Right atrium auricular region (tissue), 2 donors: ENCODE measurements at places on chromosomes 1 and 21. TPM values are rescaled to one million over a fixed set of nuclear protein-coding genes. Genes with fewer than 3 reads are reported as not detected.

KRTAP13-2 gene
- total RNA-seq, result not detected

PCP4L1 gene
- not detected for total RNA-seq

KIF21B gene
- total RNA-seq, result 0.48 TPM

UBXN10 gene
- total RNA-seq, result 7.3 TPM

MCOLN3 gene
- 5.5 TPM for total RNA-seq

CHODL gene
- total RNA-seq, result 1.2 TPM

GRCh38 chr1:60298290-60298689 lies 224.7 kb upstream of the C1orf87 start:
- H3K36me3 ChIP-seq, result no peaks in the 10 kb centered on the region
- H3K4me1 ChIP-seq, result no peaks in the 10 kb centered on the region
- H3K4me3 ChIP-seq, result no peak overlapping the region

DNA sequence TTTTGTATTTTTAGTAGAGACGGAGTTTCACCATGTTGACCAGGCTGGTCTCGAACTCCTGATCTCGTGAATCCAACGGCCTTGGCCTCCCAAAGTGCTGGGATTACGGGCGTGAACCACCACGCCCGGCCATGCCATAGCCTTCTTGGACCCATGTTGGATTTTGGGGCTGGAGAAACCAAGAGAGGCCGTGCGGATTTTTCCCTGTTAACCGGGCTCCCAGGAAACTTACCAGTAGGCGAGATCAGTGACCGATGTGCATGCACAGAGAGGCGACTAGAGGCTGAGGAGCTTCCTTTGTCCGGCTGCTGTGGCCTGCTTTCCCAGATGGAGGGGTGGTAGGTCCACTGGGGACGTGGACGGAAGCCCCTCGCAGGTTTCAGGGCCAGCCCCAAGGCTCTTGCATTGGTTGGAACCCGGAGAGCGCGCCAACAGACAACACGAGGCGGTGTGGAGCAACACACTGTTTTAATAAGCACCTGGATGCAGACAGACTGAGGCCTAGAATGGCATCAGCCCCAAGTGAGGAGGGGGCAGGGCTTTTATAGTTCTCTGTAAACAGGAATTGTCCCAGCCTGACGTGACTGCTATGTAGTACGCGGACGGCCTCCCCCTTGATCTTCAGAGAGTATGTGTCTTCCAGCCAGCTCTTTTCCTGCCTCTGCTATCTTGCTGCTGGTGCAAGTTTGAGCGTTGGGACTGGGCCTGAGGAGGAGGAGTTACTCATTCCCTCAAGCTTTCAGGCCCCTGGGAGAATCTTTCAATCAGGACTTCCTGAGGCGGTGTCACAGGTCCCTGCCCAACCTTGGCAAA lies at the start of gene ERVH48-1:
Gene ERVH48-1, minus strand, starts transcription at position 517 of the 813 bp plus-strand sequence. CDS start 6,624 bp downstream, outside the sequence.
- no peak within 1 kb of the TSS for H3K27ac ChIP-seq
- H3K4me1 ChIP-seq, result no peaks in the 10 kb centered on the region
- H3K36me3 ChIP-seq, result no peaks in the 10 kb centered on the region
- DNase-seq, result no peak
- H3K27me3 ChIP-seq, result no peaks in the 10 kb centered on the region

DNA sequence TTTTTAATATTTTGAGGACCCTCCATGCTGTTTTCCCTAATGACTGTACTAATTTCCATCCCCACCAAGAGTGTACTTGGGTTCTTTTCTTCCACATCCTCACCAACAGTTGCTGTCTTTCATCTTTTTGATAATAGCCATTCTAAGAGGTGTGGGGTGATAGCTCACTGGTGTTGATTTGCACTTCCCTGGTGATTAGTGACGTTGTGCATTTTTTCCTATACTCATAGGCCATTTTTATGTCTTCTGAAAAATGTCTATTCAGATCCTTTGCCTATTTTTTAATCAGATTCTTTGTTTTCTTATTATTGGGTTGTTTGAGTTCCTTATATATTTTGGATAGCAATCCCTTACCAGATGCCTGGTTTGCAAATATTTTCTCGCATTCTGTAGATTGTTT lies 64.2 kb downstream of the FCRL5 start:
- H3K27me3 ChIP-seq, result no peaks in the 10 kb centered on the region
- no peak overlapping the region for H3K27ac ChIP-seq
- no peaks in the 10 kb centered on the region for H3K36me3 ChIP-seq
- H3K4me1 ChIP-seq, result no peaks in the 10 kb centered on the region
- DNase-seq, result no peak

- H3K27ac ChIP-seq, result no peak overlapping the region
- H3K36me3 ChIP-seq, result peaks cover 21% of the 10 kb centered on the region
- no peak overlapping the region for H3K4me3 ChIP-seq
- DNase-seq, result no peak
- H3K4me1 ChIP-seq, result peaks cover 22% of the 10 kb centered on the region
Measured at GRCh38 chr1:11748294-11749202, 12.6 kb downstream of the AGTRAP start.

DNA sequence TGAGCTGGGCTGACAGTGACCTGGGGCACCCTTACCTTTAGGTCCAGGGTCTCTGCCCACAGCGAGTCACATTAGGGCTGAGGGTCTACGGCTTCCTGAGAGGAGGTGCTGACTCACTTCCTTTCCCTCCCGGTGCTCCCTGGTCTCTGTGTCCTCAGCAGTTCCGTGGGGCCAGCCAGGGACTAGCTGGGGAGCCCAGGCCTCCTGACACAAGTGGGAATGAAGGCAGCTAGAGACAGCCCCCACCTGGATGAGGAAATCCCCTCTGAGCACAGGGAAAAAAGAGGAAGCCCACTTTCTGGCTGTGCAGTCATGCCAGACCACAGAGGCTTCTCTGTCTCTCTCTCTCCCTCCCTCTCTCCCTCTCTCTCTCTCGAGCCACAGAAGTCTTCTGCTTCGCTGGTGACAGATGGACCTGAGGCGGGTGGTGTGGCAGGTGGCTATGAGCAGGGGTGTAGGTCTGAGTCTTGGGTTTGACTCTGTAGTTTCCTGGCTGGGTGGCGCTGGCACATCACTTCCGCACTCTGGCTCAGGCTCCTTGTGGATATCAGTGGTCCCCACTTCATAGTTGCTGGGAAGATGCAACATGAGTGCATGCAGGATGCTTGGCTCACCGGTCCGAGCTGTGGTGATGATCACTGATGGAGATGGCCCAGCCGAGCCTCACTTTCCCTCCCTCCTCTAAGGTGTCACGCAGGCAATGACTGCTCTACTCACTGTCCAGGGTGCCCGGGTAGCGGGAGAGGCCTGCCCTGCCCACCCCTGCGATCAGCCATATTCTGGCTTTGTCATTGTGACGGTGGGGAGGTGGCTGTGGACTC lies 3.5 kb downstream of the SLC66A1 start:
- no peaks in the 10 kb centered on the region for H3K27me3 ChIP-seq
- no peak overlapping the region for H3K27ac ChIP-seq
- no peak overlapping the region for H3K4me3 ChIP-seq
- peaks cover 5% of the 10 kb centered on the region for H3K36me3 ChIP-seq

GRCh38 chr1:183588827-183589226 lies 1.4 kb downstream of the NCF2 start:
- no peaks in the 10 kb centered on the region for H3K27me3 ChIP-seq
- H3K4me3 ChIP-seq, result peak overlapping the region; percentile 22
- H3K27ac ChIP-seq, result peak overlapping the region; percentile 29
- DNase-seq, result no peak
- no peaks in the 10 kb centered on the region for H3K4me1 ChIP-seq

GRCh38 chr1:147475488-147475887 lies 65.8 kb upstream of the BCL9 start:
- no peak for DNase-seq
- H3K4me1 ChIP-seq, result no peaks in the 10 kb centered on the region
- no peak overlapping the region for H3K4me3 ChIP-seq
- no peaks in the 10 kb centered on the region for H3K27me3 ChIP-seq

- H3K27me3 ChIP-seq, result no peaks in the 10 kb centered on the region
- H3K36me3 ChIP-seq, result no peaks in the 10 kb centered on the region
- H3K27ac ChIP-seq, result peak overlapping the region; percentile 96
- H3K4me1 ChIP-seq, result peaks cover 8% of the 10 kb centered on the region
Measured at GRCh38 chr1:212557739-212558692, 50.5 kb upstream of the ATF3 start.

DNA sequence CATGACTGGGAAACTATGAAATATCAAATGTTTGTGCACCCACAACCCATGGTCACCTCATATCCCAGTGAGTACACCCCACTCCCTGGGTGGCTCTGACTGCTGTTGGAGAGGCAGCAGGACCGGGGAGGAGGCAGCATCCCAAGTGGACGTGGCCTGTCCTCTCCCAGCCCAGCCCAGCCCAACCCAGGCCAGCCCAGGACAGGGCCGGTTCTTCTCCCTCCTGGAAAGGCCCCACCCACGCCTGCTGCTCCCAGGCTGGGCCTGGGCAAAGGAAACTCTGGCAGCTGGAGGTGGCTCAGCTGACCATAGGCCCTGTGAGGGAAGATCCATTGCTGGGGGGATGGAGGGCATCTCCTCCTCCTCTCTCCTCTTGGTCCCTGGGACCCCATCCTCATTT lies 19.1 kb downstream of the MATN1 start:
- no peaks in the 10 kb centered on the region for H3K27me3 ChIP-seq
- no peak overlapping the region for H3K4me3 ChIP-seq
- no peaks in the 10 kb centered on the region for H3K36me3 ChIP-seq
- H3K4me1 ChIP-seq, result no peaks in the 10 kb centered on the region

DNA sequence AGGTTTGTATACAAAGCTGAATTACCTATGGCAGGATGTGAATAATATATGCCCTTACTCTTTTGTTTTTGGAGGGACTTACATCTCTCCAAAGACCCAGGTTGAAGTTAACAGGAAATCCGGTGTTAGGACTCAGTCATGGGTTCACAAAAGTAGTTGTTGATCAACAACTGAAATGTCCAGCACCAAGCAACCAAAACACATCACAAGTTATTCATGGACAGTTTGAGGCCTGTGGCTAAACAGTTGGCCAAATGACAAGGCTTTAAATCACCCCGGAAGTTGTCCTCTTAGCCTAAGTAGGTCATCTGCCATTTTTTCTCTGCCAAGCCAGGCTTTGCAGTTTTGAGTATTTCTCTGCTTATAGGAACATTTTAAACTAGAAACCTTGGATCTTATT lies 89.9 kb downstream of the CD247 start:
- no peak overlapping the region for H3K4me3 ChIP-seq
- DNase-seq, result no peak
- no peak overlapping the region for H3K27ac ChIP-seq
- no peaks in the 10 kb centered on the region for H3K36me3 ChIP-seq

DNA sequence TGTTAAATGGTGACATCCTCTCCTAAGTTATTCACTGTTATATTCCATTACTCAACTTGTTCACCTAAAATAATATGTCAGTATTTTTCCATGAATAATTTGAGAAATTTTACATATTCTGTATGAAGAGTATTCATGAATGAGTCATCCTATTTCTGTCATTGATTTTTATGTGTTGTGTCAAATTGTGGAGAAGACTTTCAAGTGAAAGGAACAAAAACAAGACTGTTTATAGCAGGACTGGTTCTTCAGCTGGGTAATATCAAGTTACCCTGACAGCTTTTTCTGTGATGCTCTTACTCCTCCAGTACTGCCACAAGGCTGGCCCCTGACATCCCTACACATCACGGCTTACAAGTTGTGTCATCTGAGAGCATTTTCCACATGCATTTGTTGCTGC lies 847.7 kb downstream of the NCAM2 start:
- no peak overlapping the region for H3K27ac ChIP-seq
- DNase-seq, result no peak
- H3K27me3 ChIP-seq, result no peaks in the 10 kb centered on the region
- no peaks in the 10 kb centered on the region for H3K36me3 ChIP-seq
- no peaks in the 10 kb centered on the region for H3K4me1 ChIP-seq
- H3K4me3 ChIP-seq, result no peak overlapping the region

DNA sequence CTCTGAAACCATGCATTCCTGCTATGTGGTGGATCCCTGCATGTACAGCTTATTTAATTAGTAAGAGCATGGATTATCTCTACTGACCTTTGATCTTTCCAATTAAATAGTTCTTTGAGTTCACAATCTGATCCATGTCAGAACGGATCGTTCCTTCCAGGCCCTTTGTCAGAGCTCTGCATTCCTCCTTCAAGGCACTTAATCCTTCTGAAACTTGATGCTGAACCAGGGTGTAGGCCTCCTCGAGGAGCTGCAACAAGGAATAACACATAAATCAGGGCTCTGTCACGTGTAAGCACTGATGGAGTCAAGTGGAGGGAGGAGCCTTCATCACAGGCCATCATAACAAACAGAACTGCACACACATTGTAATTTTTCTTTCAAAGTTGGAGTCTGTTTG lies 68.4 kb upstream of the EDEM3 start:
- peak overlapping the region; percentile 41 for H3K27ac ChIP-seq
- H3K27me3 ChIP-seq, result no peaks in the 10 kb centered on the region
- no peak overlapping the region for H3K4me3 ChIP-seq
- H3K36me3 ChIP-seq, result peaks cover 57% of the 10 kb centered on the region
- DNase-seq, result no peak

- no peak overlapping the region for H3K27ac ChIP-seq
- no peaks in the 10 kb centered on the region for H3K4me1 ChIP-seq
- no peaks in the 10 kb centered on the region for H3K27me3 ChIP-seq
- H3K4me3 ChIP-seq, result no peak overlapping the region
- H3K36me3 ChIP-seq, result peaks cover 95% of the 10 kb centered on the region
- no peak for DNase-seq
Measured at GRCh38 chr1:154583773-154584172, 16.2 kb downstream of the CHRNB2 start.

DNA sequence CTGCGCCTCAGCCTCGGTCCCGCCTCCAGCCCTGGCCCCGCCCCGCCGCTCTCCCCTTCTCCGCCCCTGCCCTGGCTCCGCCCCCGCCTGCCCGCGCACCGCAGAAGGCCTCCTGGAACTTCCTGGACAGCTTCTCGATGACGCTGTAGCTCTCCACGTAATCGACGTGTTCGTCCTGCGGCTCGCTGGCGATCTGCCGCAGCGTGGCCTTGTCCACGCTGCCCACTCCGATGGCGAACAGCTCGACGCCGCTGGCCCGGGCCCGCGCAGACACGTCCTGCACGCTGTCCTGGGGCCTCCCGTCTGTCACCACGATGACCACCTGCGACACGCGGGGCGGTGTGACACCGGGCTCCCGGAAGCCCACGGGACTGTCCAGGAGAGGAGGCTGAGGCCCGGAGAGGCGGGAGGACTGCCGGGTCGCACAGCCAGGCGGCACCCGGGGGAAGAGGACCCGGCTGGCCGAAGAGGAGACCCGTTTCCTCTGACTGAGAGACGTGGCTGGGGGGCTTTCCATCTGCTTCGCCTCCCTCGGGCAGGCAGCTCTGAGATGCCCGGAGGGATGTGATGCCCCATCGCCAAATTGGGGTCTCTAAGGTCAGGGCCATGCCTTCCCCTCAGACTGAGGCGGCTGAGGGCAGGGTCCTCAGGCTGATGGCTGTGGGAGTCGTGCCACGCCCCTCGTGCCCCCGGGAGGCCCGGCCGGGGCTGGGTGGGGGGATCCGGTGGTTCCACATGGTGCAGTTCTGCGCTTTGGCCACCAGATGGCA lies 4.6 kb downstream of the MATN1 start:
- no peaks in the 10 kb centered on the region for H3K36me3 ChIP-seq
- peak overlapping the region; percentile 37 for H3K4me3 ChIP-seq
- DNase-seq, result peak; percentile 97
- no peaks in the 10 kb centered on the region for H3K4me1 ChIP-seq
- H3K27me3 ChIP-seq, result no peaks in the 10 kb centered on the region

GRCh38 chr1:16173447-16174260 lies 17.8 kb upstream of the EPHA2 start:
- H3K27me3 ChIP-seq, result no peaks in the 10 kb centered on the region
- H3K4me1 ChIP-seq, result no peaks in the 10 kb centered on the region
- H3K4me3 ChIP-seq, result no peak overlapping the region
- H3K36me3 ChIP-seq, result no peaks in the 10 kb centered on the region
- H3K27ac ChIP-seq, result peak overlapping the region; percentile 31
- no peak for DNase-seq
